Mesenteric fat pad (tissue), 1 donor: ENCODE measurements at places on chromosomes 6 and 20. TPM values are rescaled to one million over a fixed set of nuclear protein-coding genes. Genes with fewer than 3 reads are reported as not detected.

The DHX35 gene
- total RNA-seq: 8.4 TPM

The MATN4 gene
- total RNA-seq: not detected

The LY6G5C gene
- total RNA-seq: 1.9 TPM

The SLC16A10 gene
- total RNA-seq: 30.3 TPM

The GHRH gene
- total RNA-seq: not detected

The OLIG3 gene
- not detected for total RNA-seq

The RRAGD gene
- 28.7 TPM for total RNA-seq

The SYNGAP1 gene
- 14.1 TPM for total RNA-seq

The DEF6 gene
- 7.8 TPM for total RNA-seq

The ADTRP gene
- 2.3 TPM for total RNA-seq

The TRIM15 gene
- total RNA-seq: not detected

The SLCO4A1 gene
- total RNA-seq: 44.4 TPM

The NOP56 gene
- 165 TPM for total RNA-seq

The INSM1 gene
- total RNA-seq: not detected

GRCh38 chr6:163438298-163438939 is 23.9 kb downstream of the QKI start:
- no peak for DNase-seq

- DNase-seq: no peak
Observed at GRCh38 chr6:30481211-30481964, 7.9 kb upstream of the HLA-E start.

GRCh38 chr6:56370127-56370540 is 122.8 kb upstream of the COL21A1 start:
- DNase-seq: no peak

GRCh38 chr20:63529180-63529860 is 7.9 kb downstream of the PTK6 start:
- DNase-seq: no peak

- DNase-seq: no peak
Observed at GRCh38 chr6:107753778-107754177, 70.3 kb downstream of the SCML4 start.

DNA sequence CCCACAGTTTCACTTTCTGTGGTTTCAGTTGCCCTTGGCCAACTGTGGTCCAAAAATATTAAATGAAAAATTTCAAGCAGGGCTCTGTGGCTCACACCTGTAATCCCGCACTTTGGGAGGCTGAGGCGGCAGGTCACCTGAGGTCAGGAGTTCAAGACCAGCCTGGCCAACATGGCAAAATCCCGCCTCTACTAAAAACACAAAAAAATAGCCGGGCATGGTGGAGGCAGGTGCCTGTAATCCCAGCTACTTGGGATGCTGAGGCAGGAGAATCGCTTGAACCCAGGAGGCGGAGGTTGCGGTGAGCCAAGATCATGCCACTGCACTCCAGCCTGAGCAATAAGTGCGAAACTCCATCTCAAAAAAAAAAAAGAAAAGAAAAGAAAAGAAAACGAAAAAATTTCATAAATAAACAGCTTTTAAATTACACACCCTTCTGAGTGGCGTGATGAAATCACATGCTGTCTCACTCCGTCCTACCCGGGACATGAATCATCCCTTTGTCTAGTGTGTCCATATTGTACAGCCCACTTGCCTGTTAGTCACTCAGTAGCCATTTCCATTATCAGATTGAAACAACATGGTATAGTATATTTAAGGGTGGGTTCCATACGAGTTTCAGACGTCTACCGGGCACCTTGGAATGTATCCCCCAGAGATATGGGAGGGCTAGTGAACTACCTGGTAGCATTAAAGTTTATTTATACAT is 11.7 kb downstream of the PTPRK start:
- DNase-seq: no peak

DNA sequence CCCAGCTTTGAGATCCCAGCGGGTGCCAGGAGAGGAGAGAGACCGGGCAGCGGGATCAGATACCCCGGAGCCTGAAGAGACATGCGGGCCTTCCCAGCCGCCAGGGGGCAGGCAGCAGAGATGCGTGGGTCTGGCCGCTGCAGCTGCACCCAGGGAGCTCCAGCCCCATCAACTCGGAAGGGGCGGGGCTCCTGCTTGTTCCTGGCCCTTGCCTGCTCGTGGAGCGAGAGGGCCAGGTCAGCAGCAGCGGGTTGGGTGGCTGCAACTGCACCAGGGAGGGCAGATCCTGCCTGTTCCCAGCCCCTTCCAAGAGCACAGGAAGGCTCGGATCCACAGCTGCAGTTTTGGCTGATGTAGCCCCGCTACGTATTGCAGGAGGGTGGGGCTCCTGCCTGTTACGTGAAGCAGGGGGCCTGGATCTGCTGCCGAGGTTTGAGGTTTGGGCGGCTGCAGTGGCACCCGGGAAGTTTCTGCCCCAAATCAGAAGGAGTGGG is 532.8 kb downstream of the RFPL4B start:
- no peak for DNase-seq

DNA sequence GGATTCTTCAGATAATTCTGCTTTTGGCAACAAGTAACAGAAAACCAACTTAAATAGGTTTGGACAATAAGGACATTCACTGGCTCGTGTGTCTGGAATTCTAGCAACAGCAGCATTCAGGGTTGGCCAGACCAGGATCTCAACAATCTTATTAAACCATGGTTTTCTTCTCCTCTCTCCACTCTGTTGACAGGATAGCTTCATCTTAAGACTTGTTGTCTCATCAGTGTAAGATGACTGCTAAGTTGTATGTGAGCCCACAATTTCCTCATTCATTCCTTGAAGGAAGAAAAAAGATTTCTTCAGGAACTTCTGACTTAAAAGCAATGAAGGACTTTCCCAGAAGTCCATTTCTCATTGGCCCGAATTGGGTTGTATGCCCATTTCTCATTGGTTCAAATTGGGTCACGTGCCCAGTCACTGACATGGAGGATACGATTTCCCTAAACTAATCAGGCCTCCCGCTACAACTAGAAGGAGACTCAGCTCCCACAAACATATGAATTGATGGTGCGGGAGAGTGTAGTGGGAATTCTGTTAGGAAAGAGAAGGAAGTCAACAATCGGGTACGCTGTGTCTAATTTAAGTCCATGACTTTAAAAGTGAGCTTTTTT is 83.7 kb downstream of the SLC22A3 start:
- no peak for DNase-seq

DNA sequence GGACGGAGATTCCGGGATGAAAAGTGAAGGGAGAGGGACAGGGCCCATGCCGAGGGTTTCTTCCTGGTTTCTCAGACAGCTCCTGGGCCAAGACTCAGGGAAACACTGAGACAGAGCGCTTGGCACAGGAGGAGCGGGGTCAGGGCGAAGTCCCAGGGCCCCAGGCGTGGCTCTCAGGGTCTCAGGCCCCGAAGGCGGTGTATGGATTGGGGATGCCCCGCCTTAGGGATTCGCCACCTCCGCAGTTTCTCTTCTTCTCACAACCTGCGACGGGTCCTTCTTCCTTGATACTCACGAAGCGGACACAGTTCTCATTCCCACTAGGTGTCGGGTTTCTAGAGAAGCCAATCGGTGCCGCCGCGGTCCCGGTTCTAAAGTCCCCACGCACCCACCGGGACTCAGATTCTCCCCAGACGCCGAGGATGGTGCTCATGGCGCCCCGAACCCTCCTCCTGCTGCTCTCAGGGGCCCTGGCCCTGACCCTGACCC is 55.0 kb upstream of the HLA-A start:
- no peak for DNase-seq

GRCh38 chr6:34514593-34515472 is 41.3 kb downstream of the SPDEF start:
- DNase-seq: peak; percentile 73

GRCh38 chr6:7311917-7312615 is 933 bp downstream of the SSR1 start:
- DNase-seq: no peak

- DNase-seq: no peak
Observed at GRCh38 chr20:44478206-44478605, 2.5 kb downstream of the TTPAL start.

GRCh38 chr20:51491393-51491792 is 51.1 kb downstream of the NFATC2 start:
- no peak for DNase-seq

DNA sequence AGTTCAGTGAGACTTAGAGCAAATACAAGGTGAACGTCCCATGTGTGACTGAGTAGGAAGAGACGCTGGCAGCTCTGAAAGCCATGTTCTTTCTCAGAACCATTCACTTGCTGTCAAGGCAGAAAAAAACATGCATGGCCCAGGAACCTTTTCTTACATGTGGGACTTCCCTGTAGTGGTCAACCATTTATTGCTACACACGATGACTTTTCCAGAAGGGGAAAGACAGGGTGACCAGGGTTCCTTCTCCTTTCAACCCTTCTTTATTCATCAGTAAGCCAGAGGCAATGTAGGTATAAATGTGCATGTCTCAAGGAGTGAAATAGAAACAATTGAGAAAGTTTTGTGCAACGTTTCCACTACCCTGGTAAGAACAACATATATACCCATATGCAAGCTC is 189.0 kb downstream of the NFATC2 start:
- DNase-seq: no peak

DNA sequence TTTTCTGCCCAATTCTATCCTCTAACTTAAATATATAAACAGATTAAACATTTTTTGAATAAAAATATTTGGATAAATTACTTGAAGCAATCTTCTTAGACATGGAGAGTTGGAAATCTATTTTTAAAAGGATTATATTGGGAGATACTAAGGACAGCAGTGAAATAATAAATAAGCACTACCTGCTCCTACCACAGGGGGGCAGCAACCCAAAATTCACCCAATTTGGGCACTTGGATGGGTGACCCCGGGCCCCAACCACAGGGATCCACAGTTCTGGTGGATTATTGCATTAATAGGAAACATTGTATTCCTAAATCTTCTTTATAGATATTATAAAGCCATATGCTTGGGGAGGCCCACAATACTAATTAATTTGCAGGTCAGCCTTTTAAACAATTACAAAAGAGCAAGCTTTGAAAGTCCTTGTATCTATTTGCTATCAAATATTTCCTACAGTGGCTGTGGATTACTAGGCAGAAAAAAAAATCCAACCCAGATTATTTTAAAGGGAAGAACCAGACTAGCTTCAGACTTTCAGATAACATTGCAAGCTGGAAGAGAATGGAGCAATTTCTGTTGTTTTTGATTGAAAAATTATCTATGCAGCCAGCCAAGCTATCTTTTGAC is 66.4 kb upstream of the PDE10A start:
- no peak for DNase-seq

GRCh38 chr6:34511915-34512737 is 44.0 kb downstream of the SPDEF start:
- DNase-seq: no peak

GRCh38 chr6:169930799-169931198 is 179.4 kb downstream of the ERMARD start:
- no peak for DNase-seq

GRCh38 chr6:71190809-71191208 is 97.8 kb upstream of the OGFRL1 start:
- no peak for DNase-seq

DNA sequence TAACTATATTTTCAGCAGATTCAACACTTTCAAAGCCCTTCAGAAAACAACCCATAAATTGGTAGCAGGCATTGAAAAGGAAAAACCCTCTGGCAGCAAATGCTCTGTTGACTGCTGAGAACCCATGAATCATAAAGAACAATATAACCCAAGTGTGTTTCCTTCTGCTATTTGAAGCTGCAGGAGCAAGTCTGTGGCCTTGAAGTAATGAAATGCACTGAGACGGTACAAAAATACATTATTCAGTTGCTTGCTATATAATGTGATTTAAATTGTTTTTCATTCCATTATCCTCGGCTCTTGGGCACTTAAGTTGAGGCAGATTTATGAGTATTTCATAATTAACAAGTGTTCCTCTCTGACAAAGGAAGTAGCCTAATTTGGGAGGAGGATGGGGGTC is 40.6 kb upstream of the SAMD5 start:
- no peak for DNase-seq

GRCh38 chr6:11432713-11433450 is 104.7 kb upstream of the TMEM170B start:
- DNase-seq: no peak

DNA sequence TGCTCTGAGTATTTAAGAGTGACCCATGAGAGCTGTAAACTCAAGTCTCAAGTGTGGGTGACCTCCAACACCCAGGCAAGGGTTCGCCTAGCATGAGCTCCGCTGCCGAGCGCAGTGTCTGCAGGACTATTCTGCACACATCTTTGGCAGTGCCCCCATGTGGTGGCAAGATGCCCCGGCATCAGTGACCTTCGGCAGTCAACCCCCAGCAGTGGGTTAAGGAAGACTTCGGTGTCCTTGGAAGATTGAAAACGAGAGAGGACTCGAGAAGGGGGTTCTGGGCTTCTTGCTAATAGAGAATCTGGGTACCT is 43.1 kb downstream of the RBM38 start:
- DNase-seq: no peak

DNA sequence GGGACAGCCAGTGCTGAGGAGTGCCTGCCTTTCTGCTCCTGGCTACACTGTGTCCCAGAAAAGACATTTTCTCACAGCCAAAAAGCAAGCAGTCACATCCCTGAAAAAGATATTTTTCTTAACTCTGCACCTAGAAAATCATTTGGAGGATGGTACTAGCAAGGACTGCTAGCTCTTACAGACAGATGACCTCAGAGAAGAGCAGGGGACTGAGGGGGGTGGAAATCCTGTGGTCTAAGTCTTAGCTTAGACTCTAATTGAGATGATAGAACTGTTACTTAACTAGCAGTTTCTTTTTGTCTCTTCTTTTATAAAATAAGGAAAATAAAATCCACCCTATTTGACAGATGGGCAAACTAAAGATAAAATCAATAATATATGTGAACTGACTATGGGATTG is 152.8 kb downstream of the TMEM200A start:
- no peak for DNase-seq

DNA sequence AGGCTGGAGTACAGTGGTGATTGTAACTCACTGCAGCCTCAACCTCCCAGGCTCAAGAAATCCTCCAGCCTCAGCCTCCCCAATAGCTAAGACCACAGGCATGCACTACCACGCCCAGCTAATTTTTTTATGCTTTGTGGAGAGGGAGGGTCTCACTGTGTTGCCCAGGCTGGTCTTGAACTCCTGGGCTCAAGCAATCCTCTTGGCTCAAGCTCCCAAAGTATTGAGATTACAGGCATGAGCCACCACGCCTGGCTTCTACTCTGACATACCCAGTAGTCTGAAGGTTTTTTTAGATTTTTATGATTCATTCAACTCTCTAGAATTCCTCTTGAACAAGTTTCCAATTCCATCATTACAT is 1.3 kb upstream of the ARHGAP18 start:
- DNase-seq: no peak

DNA sequence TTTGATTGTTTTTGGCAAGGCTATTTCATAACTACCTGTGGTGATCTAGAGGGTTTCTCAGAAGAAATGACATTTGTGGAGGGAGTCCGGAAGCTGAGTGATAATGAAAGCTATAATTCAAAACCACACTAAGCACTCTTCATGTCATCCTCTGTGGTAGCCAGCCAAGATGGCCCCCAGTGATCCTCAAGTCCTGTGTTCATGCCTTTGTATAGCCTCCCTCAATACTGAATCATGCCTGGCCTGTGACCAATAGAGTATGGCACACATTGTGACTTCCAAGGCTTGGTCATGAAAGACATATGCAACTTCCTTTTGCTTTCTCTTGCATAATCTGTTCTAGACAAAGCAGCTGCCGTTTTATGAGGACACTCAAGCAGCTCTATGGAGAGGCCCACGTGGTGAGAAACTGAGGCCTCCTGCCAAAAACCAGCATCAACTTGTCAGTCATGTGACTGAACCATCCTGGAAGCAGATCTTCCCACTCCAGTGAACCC is 12.8 kb upstream of the DNAAF9 start:
- DNase-seq: no peak

- no peak for DNase-seq
Observed at GRCh38 chr20:3843490-3843889, 3.1 kb upstream of the MAVS start.

- DNase-seq: no peak
Observed at GRCh38 chr6:50272611-50273010, 222.9 kb upstream of the DEFB112 start.
